ENCODE measurements at places on chromosomes 7 and 10.

GRCh38 chr7:146397141-146397540 lies 280.5 kb downstream of the CNTNAP2 start:
- no peak for DNase-seq

- no peak for DNase-seq
These were observed 73.2 kb upstream of the CCAR1 start for GRCh38 chr10:68647672-68648341.

GRCh38 chr7:85765698-85766298 lies 578.9 kb upstream of the SEMA3D start:
- DNase-seq: no peak

DNA sequence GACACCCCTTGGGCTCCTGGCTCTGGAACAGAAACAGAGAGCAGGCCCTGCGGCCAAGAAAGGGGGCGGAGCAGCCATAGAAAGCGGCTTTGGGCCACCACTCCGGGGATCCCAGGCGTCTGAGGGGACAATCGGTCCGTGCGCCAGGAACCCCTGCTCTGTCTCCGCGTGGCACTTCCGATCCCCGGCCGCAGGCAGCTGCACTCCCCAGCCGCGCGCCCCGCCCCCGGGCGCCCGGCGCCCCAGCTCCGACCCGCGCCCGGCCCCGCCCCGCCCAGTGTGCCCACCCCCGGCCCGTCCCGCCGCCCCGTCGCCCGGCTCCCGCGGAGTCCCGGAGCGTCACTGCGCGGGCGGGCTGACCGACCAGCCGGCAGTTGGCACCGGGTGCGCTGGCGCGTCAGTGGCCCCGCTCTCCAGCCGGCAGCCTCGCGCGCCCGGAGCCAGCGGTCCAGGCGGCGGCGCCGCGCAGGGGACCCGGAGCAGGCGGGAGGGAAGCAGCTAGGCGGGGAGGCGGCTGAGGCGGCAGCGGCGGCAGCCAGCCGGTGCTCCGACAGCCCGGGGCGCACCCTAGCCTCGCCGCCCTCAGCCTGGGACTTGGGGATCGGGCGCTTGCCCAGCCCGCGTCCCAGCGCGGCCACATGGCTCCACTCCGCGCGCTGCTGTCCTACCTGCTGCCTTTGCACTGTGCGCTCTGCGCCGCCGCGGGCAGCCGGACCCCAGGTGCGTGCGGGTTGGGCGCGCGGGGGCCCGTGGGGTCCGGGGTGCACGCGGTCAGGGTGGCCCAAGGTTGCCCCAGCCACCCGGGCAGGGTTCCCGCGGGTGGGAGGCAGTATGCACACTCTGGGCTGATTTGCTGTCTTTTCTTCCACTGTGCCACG lies at the start of gene ADAMTS14:
Gene ADAMTS14 (plus strand): TSS at position 342 of the 878 bp plus-strand sequence. CDS start 297 bp downstream, at position 639.
- no peak for DNase-seq

GRCh38 chr7:90668992-90669391 lies 72.9 kb downstream of the CDK14 start:
- DNase-seq: no peak

- DNase-seq: no peak
These were observed 59.5 kb downstream of the AGK start for GRCh38 chr7:141610671-141611070.

GRCh38 chr10:58104351-58104751 lies 163.3 kb downstream of the IPMK start:
- DNase-seq: no peak

DNA sequence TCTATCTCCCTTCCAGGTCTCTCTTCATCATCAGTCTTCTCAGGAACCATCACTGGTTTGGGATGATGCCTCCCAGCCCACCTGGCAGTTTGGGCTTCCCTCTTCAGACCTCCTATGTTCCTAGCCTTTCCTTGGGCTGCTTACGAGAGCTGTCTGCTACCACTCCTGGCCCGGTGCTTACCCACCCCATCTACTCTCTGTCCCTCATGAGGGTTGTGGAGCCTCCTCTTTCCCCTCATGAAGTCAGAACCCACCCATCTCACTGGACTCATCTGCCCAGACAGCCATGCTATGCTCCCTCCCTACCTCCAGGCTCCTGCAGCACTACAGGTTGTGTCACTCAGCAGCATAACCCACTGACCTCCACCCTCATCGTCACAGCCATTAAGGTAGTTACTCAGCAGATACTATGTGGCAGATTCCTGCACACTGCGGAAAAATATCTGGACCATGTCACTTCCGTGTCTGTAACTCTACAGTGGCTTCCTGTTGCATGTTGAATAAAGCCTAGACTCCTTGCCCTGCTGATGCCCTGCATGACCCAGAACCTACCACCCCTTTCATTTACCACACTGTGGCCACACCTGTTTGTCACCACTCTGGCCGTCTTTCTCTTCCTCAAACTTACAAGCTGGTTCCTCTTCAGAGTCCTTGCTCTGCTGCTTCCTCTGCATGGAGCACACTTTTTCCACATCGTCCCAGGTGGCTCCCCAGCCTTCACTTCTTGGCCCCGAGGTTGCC lies 2.0 kb downstream of the DBNL start:
- no peak for DNase-seq

DNA sequence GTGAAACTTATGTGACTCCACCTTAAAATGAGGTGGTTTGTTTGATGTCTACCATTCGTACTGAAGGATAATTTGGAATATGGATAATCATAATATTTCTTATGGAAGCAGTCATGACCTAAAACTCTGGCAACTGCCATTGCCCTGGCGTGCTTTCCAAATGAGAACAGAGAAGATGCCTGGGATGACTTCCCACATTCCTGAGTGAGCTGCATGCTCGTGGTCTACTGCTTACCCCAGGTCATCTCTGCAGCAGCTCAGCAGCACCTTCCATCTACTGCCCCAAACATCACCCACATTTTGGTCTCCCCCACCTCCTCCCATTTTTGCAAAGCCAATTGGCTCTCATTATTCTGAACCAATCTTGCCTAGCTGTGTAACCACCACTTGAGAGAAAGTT lies 40.1 kb downstream of the LYZL1 start:
- no peak for DNase-seq

DNA sequence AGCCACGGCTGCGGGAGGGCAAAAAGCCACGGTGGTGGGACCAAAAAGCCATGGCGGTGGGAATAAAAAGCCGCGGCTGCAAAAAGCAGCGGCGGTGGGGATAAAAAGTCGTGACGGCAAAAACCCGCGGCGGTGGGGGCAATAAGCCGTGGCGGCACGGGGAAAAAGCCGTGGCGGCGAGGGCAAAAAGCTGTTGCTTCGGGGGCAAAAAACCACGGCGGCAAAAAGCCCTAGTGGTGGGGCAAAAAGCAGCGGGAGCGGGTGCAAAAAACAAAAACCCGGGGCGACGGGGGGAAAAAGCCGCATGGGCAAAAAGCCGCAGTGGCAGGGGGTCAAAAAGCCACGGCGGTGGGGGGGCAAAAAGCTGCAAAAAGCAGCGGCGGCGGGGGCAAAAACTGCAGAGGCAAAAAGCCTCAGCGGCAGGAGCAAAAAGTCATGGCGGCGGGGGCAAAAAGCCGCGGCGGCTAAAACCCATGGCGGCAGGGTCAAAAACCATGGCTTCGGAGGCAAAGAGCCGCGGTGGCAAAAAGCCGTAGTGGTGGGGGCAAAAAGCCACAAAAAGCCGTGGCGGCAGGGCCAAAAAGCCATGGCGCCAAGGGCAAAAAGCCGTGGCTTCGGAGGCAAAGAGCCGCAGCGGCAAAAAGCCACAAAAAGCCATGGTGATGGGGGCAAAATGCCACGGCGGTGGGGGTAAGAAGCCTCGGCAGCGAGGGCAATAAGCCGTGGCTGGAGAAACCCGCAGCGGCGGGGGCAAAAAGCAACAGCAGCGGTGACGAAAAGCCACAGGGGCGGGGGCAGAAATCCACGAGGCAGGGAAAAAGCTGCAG lies 525.8 kb downstream of the ZNF33B start:
- DNase-seq: peak; percentile 48

- DNase-seq: no peak
These were observed 87.1 kb downstream of the HECW1 start for GRCh38 chr7:43199371-43200160.
